ENCODE measurements at places on chromosomes 7 and 10.
A peak's percentile ranks its signal among the peaks of the same experiment; 100 is the strongest.

- DNase-seq, result no peak
These were observed 136.9 kb upstream of the PRSS1 start for GRCh38 chr7:142612237-142612881.

GRCh38 chr7:135205850-135206249, 5.5 kb downstream of the WDR91 start:
- DNase-seq, result no peak

DNA sequence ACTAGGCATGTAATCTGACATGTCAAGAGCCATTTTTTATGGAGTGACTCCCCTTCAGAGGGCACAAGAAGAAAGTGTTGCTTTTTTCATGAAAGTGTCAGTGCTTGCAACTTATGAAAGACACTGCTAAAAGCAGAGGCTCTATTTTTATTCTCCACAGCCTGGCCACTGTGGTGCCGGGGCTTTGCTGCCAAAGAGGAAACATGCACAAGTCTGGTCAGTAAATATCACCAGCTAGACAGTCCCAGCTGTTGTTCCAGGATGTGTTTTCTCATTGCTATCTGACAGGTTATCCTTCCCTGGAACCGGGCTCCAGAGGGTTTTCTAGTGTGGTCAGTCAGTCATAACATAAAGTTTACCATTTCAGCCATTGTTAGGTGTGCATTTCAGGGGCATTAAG, 180.7 kb upstream of the PITRM1 start:
- no peak for DNase-seq

DNA sequence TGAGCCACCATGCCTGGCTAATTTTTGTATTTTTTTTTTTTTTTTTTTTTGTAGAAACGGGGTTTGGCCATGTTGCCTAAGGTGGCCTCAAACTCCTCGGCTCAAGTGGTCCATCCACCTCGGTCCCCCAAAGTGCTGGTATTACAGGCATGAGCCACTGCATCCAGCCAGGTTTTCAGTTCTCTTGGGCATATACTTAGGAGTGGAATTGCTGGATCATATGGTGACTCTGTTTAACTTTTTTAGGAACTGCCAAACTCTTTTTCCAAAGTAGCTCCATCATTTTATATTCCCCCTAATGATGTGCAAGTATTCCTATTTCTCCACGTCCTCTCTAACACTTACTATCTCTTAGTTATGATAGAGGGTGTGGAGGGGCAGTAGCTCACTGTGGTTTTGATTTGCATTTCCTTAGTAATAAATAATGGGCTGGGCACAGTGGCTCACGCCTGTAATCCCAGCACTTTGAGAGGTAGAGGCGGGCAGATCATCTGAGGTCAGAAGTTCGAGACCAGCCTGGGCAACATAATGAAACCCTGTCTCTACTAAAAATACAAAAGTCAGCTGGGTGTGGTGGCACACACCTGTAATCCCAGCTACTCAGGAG, 41.6 kb downstream of the SUFU start:
- no peak for DNase-seq

DNA sequence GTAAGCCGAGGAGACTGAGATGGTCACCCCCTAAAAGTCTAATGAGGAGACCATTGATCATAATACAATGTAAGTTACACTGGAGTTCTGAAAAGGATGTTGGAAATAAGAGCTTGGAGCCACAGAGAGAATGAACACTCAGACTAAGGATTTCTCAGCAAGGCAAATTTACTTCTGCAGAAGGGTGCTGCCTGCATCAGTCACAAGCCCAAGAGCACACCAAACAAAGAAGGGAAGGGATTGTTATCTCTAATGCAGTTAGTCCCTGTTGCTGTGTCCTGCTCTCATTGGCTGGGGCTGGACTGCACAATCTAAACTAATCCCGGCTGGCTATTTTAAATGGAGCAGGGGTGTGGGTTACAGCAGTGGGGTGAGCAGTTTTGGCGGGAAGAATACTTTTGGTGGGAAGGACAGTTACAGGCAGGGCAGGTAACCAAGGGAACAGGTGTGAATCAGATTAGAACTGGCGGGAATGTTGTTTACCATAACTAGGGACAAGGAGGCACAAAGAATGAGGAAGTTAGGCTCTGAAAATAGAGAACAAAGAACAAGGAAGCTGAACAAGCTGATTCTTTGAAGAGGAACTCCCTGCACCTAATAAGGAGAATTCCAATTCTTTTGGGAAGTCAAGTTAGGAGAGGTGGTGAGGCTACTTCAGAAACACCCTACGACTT, 30.3 kb upstream of the TRIM24 start:
- no peak for DNase-seq

DNA sequence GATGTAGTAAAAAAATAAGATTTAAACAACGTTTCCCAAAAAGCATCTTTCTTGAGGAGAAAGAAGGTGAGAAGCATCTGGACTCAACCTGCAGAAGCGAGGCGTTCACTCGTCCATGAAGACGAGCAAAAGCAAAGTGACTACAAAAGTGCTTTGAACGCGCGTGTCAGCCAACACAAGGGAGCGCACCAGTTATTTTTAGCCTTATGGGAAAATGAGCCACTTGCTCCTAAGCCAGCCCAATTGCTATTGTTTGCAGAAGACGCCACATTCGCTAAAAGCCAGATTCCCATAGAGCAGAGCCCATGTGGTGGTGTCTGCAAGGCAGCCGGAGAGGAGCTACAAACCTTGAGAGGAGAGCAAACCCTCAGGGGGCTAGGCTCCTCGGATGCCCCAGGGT, 122.5 kb downstream of the FAM53B start:
- peak; percentile 55 for DNase-seq

- DNase-seq, result peak; percentile 48
These were observed 36.3 kb upstream of the GOT1 start for GRCh38 chr10:99466632-99467223.

GRCh38 chr10:75770626-75771081, 339.2 kb downstream of the LRMDA start:
- no peak for DNase-seq

- no peak for DNase-seq
These were observed 588.0 kb upstream of the LRRN3 start for GRCh38 chr7:110502888-110503465.

DNA sequence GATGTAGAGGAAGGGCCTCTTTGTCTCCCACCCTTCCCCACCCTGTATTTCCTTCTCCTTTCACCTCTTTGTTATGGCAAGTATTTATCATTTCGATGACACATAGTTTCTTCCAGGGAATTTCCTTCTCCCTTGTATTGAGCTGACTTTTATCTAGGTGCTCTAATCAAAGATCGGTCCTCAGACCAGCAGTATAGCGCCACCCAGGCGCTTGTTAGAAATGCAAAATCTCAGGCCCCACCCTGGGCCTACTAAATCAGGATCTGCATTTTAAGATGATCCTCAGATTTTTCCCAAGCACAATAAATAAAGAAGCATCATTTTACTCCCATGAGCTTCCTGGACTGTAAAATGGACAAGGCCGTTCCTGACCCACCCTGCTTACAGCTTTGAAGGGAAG, 12.0 kb upstream of the GOT1 start:
- no peak for DNase-seq

GRCh38 chr7:29053105-29053872, 93.0 kb downstream of the CPVL start:
- no peak for DNase-seq

DNA sequence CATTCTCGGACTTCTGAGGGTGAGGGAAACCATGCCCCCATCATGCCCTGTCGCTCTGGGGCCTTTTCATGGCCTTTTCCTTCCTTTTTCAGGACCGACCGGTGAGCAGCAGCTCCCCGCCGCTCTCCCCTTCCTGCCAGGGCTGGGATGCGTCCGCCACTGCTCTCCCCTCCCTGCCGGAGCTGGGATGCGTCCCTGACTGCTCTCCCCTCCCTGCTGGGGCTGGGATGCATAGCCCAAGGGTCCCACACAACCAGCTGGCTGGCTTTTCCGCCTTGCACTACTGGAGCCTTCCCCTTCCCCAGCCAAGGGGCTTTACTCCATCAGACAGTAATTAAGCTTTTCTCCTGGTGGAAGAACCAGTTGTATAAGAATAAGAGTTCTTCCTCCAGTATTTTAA, 129.7 kb upstream of the COBL start:
- no peak for DNase-seq

DNA sequence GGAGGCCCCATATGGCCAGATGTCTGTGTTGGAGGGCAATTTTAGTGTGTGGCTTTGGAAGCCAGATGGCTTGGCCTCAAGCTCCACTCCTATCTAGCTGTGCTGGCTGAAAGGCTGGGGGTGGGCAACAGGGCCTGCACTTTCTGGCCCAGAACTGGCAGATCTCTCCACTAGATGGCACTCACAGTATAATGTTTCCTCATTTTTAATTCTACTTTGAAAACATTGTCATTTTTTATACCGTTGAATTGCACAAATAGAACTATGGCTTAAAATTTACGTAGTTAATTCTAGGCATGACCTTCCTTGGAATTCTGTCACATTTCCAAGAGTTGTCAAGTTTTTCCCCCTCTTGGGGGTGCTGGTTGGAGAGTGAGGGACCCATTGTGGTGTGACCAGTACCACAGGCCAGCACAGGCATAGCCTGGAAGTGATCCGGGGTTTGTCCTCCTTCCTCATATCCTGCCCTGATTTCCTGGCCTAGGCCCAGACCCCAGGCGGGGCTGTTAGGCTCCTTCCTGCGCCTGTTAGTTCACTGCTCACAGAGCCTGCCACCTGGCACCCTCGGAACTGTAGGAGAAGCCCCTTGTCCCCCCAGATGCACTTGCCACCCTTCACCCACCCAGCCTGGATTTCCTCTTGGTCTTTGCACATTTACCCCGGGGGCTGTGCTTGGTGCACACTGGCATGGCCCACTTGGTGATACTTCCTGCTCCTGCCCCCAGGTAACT, 52.8 kb downstream of the ARHGAP22 start:
- DNase-seq, result peak; percentile 77

DNA sequence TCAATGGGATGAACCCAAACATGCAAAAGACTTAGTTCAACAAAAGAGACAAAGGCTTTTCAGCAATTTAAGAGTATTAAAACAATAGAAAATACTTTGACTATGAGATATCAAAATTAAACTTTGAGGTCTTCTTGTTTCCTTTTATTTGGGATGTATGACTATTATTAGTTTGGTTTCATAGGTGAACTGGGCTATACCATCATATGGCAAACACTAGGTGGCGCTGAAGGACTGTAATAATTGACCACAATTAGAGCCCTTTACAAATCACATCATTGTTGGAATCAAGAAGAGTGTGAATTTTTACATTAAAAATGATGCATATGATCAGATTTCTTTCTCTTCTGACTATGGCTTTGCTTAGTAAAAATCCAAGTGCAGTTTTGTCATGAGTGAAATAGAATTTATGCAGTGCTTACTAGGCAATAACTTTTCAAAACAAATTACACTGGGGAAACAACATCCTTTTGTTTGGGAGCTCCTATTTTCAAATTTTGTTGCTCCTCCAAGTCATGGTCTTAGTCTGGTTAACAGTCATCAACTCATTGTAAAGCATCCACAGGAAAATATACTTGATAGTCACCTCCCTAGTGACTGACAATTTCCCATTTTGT, 14.7 kb upstream of the NXPH1 start:
- peak; percentile 89 for DNase-seq

- no peak for DNase-seq
These were observed 14.6 kb upstream of the ZEB1 start for GRCh38 chr10:31304291-31304970.

DNA sequence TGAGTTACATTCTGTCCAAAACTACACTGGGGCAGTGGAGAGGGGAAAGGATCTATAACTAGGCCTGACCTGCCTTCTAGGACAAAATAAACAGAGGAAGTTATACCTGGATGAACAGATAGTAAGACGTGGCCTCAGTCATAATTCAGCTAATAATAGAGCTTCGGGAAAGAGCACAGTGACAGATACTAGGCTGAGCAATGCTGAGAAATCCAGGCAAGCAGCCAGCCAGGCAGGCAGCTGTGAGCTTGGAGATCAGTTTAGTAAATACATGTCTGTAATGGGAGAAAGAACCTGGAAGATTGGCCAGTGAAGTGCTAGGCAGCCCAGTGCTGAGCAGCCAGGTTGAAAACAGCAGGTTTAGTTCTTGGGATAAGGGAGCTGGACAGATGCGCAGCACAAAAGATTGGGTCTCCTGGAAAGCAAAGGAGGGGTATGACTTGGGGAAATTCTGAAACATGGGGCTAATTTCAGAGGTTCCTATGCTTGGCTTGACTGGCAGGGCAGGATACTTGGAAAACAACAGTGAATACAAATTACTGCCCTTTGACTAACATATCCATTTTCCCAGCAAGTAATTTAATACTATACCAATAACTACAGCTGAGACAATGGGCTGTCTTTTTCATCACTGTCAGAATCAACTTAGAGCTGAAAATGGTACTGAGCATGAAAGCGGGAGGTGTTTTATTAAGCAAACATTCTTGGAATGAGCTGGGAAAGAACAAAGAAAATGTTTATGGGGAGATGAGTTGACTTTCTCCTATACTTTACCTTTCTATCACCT, 140.8 kb downstream of the DGKB start:
- DNase-seq, result peak; percentile 96

GRCh38 chr10:114499630-114500190, 95.4 kb upstream of the AFAP1L2 start:
- peak; percentile 39 for DNase-seq

DNA sequence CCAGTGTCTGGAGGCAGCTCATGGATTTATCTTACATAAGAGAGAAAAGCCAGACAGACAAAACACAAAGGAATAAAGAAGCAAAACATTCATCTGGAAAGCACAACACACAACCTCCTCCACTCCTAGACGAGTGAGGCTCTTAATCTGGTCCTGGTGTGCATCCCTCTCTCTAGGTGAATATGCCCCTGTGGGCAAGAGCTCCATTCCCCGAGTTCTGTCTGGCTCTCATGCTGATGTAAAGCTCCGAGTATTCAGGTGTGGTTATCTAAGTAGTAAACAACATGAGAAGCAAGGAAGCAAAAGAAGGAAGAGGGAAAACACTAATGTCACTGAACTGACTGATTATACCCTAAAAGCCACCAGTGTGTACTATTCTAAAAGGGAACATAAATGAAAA, 47.9 kb upstream of the FEZF1 start:
- no peak for DNase-seq

DNA sequence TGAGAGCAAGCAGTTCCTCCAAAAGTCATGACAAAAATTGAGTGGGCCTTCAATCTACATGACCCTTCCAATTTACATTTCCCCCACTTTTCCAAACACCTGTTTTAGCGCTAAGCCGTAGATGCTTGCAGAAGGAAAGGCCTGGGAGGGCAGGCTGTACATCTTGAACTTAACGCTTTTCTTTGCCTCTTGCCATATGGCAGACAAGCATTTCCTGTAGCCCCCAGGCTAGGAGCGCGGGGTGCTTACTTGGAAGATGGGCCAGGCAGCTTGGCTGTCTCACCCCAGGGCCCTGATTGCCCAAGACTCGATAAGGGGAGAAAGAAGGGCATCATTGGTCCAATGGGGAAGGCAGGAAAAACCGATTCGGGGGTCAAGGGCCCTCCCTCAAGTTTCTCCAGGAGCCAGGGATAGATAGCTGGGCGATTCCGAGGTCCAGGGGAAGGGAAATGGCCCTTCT, 1.8 kb downstream of the HOXA10 start:
- no peak for DNase-seq

- DNase-seq, result no peak
These were observed 123.7 kb downstream of the KAT6B start for GRCh38 chr10:74949843-74950765.

DNA sequence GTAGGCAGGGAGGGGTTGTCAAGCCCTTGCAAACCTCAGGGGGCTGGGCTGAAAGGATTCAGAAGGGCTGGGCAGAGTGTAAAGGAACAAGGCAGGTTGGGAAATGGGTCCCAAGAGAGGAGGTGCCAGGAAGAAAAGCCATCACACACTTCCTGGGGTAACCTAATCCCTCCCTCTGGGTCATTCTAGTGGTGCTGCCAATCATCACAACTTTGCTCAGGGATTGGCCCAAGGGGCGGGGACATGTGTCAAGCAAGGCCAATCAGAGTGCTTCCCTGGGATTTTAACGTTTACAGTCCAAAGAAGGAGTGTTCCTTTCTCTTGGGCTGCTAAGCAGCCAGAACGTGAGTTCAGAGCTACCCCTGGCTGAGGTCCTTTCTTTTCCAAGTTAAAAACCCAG, 57.1 kb upstream of the NPTX2 start:
- no peak for DNase-seq

All from tongue (tissue), 3 donors.